ENCODE measurements at places on chromosomes 16 and 17.

DNA sequence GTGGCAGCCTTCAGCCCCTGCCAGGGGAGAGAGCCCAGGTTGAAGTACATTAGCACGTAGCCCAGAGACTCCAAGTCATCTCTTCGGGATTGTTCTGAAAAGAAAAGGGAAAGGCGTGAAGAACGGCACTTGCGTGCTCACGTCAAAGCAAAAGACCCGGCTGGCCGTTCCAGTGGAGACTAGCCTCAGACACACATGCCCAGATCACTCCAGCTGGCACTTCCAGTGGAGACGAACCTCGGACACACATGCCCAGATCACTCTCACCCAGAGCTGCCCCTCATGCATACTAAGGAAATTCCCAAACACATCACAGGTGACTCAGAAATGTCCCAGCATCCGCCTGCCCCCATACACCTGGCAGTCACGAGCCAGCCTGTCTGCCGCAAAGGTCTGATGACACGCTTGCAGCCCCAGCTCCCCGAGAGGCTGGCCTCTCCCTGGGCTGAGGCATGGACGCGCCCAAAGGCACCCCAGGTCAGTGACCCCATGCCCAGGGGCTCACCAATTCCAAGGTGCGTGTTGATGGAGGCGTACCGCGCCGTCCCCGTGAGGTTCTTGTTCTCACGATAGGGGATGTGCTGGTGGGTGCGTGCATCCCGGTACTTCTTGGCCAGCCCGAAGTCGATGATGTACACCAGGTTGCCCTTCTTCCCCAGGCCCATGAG is 20.9 kb downstream of the CSNK1D start:
- no peak for DNase-seq

DNA sequence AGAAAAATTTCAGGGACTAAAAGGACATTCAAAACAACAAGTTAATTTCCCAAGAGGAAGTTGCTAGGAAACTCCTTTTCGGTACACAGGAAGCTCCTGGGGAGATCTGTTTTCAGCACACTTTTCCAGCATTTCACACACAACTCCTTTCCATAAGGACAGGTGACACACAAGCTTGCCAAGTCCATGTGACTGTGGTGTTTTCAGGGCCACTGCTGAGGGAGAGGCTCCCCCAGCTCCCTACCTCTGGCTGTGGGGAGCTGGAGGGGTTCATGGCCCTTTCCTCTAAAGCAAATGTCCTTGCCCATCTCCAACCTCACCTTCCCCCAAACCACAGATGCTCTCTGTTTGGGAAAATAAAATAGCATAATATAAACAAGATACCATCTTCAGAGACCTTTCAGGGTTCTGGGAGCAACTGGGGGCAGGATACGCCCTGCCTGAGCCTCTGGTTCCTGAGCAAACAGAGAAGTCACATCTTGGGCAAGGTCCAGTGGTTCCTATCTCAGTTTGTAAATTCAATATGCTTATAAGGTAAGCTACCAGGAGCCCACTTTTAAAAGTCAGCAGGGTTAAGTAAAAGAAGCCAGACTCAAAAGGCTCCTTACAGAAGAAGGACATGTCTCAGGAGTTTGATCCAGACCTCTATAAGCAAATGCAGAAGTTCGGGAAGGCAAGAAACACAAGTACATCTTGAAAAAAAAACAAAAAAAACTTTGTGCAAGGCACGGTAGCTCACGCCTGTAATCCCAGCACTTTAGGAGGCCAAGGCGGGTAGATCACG is 3.0 kb downstream of the PDZD9 start:
- DNase-seq, result no peak

- DNase-seq, result no peak
Measured at GRCh38 chr16:19365486-19365885, 52.2 kb upstream of the TMC5 start.

GRCh38 chr16:3122926-3123570 is 10.7 kb downstream of the ZNF205 start:
- DNase-seq, result no peak

- no peak for DNase-seq
Measured at GRCh38 chr16:56190677-56191155, 573 bp upstream of the GNAO1 start.

- no peak for DNase-seq
Measured at GRCh38 chr16:78278056-78278450, 178.6 kb downstream of the WWOX start.

GRCh38 chr16:10805334-10805733 is 13.3 kb downstream of the TVP23A start:
- DNase-seq, result no peak

- peak; percentile 89 for DNase-seq
Measured at GRCh38 chr17:44326861-44327444, 2.3 kb upstream of the SLC25A39 start.

DNA sequence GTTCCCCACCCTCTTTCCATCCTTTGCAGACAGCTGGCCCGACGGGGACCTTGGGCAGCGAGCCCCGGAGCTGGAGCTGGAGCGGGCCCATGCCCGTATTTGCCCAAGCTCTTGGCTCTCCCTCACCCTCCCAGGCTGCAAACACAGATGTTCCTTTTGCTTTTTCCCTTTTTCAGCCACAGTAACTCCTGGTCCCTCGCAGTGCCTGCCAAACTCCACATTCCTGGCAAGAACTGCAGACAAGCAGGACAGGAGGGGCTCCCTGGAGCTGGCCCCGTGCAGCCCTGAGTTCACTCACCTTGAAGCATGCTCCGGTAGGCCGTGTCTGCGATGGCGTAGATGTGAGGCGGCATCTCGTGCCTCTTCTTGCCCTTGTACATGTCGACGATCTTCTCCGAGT is 33.9 kb downstream of the MYH11 start:
- no peak for DNase-seq

DNA sequence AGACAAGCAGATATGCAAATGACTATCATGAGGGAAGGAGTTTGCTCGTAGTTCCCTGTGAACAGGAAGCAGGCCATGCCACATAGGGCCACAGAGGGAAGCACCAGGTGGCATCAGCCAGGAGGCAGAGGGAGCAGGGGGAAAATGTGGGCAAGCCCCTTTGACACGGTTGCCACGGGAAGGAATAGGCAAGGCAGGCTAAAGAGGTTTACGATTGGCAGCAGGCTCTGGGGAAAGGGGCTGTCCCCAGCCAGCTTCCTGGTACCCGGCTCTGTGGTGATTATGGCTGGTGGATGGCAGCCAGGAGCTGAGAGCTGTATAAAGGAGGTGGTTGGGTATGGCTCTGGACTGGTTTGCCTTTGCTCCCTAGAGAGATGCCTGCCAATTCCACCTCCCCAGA is 848 bp downstream of the CES3 start:
- DNase-seq, result no peak

DNA sequence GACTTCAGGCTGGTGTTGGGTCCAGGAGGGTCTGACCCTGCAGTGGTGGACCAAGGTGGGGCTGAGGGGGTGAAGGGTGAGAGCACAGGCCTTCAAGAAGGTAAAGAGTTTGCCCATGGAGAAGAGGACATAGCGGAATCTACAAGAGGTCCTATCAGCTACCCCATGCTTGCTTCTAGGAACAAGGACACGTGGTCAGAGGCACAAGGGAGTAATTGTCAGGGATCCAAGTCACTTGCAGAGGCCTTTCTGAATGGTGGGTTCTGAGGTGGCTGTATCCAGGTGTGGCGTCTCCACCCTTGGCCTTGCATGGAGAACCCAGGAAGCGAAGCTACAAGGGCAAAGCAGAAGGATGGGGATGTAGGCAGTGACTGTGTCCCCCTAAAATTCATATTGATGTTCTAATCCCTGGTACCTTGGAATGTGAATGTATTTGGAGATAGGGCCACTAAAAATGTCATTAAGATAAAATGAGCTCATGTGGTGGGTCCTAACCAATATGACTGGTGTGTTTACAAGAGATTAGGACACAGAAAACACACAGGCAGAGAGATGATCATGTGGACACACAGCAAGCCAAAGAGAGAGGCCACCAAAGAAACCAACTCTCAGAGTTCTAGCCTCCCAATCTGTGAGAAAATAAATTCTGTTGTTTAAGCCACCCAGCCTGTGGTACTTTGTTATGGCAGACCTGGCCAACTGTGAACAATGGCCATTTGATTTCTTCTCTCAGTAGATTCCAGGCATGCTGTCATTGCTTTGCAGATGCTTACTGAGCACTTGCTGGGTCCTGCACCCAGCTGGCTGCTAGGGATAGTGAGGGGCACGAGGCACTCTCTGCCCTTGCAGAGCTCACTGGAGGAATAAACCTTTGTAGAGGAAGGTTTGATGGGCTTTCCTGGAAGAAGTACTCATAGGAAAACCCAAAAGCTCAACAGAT is 75.8 kb downstream of the UTP18 start:
- no peak for DNase-seq

DNA sequence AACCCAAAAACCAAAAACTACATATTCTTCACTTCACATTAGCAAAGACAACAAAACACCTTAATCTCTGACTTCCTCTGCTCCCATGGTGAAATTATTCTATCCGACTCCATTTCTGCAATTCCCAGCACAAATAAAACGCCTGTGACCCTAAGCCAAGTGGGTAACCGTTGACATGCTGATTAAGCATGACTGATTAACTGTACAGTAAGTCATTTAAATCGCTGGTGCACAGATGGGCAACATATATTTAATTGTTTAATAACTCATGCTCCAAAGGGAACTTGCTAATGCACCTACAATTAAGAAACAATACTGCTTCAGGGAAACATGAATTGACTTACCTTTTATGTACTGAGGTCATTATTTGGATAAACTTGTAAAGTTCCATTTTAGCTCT is 436.7 kb downstream of the KIF2B start:
- no peak for DNase-seq

- DNase-seq, result no peak
Measured at GRCh38 chr17:65434251-65434650, 127.2 kb downstream of the AXIN2 start.

DNA sequence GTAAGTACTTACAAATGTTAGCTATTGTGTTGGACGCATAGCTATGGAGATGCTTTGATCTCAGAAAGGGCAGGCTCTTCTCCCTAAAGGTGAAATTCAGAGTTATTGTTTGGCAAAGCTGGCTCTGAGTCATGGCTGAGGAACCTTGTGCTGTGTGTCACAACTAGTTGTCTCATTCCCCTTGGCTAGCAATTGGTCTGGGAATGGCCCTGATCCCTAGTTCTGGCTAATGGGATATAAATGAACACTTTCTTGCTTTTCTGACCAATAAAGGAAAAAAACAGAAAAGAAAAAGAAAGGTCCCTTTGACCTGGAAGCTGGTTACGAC is 210.6 kb downstream of the MAP2K4 start:
- no peak for DNase-seq

GRCh38 chr16:86669937-86670749 is 91.8 kb downstream of the FOXL1 start:
- DNase-seq, result no peak

All from activated T-cell treated with anti-CD3 and anti-CD28 coated beads for 1 hour (primary cell).